ENCODE measurements at places on chromosomes 7 and 10. TPM values are rescaled to one million over a fixed set of nuclear protein-coding genes. Genes with fewer than 3 reads are reported as not detected.
A peak's percentile ranks its signal among the peaks of the same experiment; 100 is the strongest.

Gene HOXA6
- polyA plus RNA-seq = 0.72 TPM

Gene PARG
- polyA plus RNA-seq = 17.0 TPM

Gene CRPPA
- polyA plus RNA-seq = 0.66 TPM

Gene TMEM236
- 0.13 TPM for polyA plus RNA-seq

Gene TUBAL3
- polyA plus RNA-seq = 2.6 TPM

Gene PDIA4
- polyA plus RNA-seq = 97.1 TPM

Gene C10orf67
- 0.07 TPM for polyA plus RNA-seq

Gene PON1
- not detected for polyA plus RNA-seq

Gene GRM3
- polyA plus RNA-seq = not detected

Gene SDK1
- polyA plus RNA-seq = 0.75 TPM

Gene MSMB
- not detected for polyA plus RNA-seq

Gene AUTS2
- 4.7 TPM for polyA plus RNA-seq

DNA sequence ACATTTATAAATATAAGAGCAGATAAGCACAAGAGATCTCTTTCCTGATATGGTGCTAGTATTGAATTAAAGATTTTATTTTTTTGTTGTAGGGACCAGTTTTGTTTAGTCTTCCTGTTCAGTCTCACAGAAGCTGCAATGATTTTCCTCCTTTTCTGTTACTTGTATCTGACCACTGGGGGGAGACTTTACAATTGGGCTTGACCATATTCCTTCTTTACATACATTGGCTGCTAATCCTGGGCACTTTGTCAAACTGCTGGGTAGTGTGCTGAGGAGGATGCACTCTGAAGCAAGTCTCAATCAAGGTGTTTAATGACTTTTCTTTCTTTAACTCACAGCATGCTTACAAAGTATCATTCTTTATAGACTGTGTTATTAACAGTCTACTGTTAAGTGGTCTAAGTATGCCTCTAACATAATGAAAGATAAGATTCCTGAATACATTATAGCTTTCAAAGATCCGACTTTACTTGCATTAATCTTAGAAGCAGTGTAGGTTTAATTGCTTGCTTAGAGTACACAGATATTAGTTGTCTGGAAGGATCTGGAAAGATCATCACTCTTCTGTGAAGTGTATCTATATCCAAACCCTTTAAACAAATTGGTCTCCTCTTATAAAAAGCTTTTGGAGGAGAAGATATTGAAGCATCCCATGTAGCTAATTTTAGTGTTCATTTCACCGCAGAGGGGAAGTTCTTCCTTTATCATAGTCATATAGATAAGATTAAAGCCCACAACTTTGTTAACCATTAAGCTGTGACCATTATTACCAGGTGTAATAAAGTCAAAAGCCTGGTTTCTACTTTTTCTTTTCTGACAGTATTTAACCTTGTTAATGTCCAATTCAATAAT lies 3.1 kb downstream of the PALS2 start:
- peak; percentile 17 for DNase-seq

DNA sequence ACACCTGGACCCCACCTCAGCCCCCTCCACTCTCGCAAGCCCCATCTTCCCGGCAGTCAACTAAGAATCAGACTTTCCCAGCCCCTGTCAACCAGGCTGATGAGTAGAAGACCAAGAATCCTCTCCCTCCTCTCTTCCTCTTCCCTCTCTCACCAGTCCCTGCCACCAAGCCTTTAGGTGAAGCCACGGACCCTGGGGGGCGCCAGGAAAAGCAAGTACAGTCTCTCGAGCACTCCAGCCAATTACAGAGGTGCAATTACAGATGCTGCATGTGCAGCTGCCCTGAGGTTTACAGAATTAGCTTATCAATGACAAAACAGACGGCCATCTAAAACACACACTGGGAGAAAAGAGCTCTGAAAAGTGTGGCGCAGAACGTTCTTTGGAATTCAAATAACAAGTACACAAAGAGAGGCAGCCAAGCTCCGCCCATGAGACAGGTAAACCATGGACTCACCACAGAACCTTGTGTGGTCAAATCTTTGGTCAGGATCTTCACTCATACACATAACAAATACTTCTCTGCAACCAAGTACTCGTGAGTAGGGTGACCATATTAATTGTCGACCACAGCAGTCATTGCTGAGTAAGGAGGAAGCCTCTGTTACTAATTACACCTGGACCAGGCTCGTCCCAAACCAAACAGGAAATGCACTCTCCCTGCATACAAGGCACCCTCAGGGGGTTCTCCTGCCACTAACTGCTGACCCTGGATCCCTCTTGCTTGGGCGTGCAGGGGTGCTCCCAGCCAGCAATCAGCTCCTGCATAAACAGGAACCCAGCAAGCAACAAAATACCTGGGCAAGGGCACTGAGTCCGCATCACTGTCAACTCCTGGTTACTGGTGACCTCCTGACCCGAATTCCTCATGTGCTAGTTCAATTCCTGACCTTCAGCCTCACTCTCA lies 189.2 kb downstream of the FAM107B start:
- no peak for DNase-seq

GRCh38 chr10:7945034-7945433 lies 109.5 kb upstream of the GATA3 start:
- DNase-seq = no peak

DNA sequence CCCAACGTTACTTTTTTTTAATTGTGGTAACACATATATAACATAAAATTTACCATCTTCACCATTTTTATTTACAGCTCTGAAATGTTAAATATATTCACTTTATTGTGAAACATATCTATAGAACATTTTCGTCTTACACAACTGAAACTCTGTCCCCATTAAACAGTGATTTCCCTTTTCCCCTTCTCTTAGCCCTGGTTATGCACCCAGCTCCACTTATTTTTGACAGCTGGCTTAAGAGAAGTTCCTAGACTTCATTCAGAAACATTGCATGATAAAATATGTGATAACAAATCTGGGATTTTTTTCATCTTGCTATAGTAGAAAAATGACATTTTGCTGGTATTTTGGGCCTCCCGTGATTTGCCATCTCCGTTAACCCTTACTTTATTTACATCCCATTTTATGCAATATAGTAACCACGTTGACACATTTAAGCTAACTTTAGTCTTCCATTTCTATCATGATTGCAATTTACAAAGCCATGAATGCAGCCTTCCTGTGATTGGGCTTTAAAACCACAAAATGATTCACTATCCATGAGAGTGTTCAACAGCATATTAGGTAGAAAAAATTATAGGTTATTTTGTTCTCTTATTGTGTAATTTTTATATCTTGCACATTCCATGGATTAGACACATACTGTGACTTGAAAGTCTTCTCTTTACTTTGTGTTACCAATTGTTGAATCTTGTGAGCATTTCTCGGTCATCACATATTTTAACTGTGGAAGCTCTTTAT lies 139.6 kb downstream of the SND1 start:
- no peak for DNase-seq

DNA sequence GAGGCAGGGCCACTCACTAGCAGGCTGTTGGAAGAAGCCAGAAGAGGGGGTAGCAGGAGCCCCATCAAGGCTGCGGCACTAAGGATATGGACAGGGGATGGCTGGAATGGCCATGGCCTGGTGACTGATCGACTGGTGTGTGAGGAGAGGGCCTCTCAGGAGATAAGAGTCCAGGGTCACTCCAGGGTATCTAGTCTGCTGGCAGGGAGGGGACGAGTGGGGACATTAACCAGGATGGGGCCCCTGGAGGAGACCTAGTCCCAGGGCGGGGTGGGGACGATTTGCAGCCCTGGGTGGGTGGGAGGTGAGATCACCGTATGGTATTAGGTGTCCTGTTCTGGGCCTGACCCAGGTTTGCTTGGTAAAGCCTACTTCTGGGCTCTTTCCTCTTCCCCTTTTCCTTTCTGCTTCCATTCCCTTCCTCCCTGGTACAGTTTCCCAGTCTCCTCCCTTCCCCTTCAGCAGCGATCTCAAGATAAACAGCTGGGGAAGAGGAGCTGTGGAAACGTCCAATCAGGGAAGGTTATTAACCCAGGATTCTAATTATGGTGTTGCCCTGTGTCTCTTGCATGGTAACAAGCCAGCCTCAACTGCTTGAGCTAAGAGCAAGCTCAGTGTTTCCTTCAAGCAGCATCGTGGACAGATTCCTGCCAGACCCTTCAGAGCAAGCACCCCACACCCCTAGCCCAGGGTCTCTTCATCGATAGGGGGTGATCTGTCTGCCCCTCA lies 233.2 kb downstream of the RPS24 start:
- DNase-seq = no peak

GRCh38 chr10:32072025-32072800 lies 16.0 kb upstream of the KIF5B start:
- no peak for DNase-seq

DNA sequence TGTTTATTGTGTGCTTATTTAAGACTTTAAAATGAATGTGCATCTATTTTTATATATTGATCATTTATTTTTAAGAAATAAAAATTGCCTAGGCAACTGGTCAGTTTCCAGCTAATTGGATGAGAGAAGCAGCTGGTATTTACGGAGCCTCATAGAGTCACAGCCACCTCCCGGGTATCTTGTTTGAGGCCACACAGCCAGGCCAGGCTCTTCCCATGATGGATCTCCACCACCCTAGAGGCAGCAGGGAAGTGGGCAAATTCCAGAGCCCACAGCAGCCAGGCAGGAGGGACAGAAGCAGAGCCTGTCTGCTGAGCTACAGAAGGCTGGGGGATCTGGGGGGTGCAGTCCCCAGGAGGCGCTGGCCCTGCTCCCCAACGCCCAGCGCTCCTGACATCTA lies 61.6 kb downstream of the CLEC2L start:
- no peak for DNase-seq

DNA sequence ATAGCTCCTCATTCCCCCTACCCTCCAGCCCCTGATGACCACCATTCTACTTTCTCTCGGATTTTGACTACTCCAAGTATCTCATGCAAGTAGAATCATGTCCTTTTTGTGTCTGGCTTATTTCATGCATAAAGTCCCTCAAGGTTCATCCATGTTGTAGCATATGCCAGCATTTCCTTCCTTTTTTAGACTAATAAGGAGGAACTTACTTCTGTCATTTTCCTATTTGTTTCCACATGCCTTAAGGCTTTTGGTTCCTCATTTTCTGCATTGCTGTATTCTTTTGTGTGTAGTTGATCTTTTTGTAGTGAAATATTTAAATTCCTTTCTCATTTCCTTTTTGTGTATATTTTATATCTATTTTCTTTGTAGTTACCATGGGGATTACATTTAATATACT lies 376.9 kb downstream of the CALN1 start:
- DNase-seq = no peak

- no peak for DNase-seq
These were observed 575.2 kb downstream of the KCNMA1 start for GRCh38 chr10:77062381-77062780.

- no peak for DNase-seq
These were observed 22.0 kb upstream of the SLC35G1 start for GRCh38 chr10:93871671-93872204.

DNA sequence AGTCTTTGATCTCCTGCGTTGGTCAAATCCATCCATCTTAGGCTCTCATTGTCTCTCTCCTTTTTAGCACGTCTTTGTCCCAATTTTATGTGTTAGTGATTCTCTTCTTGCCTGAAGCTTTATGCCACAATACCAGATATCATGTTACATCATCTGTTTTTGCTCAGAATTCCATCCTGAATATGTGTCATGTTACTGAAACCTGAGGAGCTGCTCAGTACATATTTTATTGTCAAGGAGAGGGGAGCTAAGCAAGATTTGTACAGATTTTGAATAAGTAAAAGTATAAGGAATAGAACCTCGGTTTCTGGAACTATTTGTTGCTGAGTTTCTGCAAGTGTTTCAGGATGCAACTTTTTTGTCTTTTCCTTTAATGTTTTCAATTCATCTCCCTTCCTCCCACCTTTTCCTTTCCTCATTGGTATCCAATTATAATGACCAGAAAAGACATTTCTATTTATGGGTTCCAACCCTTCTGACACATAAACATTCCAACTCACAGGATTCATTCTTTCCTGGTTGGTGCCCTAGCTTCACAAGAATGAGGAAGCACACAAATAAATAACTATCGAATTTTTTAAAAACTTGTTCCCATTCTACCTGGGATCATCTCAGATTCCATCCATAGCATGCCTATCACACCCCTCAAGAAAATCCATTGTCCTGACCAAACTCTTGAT lies 291.8 kb downstream of the CRPPA start:
- DNase-seq = peak; percentile 7

DNA sequence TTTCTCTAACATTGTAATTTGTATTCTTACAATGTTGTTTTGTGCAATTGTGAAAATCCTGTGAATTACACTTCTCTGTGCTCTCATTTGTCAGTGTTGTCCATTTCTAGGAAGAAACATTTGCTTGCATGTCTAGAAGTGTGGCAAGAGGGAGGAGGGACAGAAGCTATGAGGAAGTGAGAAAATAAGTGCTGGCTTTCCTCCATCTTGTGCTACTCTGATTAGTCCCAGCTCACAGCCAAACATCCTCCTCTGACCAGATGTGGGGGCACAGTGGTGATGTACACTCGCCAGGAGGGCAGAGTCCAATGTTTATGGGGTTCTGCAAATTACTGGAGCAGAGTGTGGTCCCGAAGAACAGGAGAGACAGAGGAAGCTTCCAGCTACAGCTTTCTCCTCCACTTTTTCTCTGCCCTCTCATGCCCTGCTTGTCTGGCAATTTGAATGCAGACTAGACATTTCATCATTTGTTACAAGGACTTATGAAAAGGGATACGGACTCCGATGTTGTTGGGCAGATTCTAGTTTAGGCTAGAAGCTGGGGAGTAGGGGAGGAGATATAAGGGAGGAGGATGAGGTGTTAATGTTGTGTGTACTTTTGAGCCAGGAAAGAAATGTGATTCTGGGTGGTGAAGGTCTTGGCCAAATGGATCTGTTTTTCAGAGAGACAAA lies 131.0 kb upstream of the C1GALT1 start:
- DNase-seq = no peak

DNA sequence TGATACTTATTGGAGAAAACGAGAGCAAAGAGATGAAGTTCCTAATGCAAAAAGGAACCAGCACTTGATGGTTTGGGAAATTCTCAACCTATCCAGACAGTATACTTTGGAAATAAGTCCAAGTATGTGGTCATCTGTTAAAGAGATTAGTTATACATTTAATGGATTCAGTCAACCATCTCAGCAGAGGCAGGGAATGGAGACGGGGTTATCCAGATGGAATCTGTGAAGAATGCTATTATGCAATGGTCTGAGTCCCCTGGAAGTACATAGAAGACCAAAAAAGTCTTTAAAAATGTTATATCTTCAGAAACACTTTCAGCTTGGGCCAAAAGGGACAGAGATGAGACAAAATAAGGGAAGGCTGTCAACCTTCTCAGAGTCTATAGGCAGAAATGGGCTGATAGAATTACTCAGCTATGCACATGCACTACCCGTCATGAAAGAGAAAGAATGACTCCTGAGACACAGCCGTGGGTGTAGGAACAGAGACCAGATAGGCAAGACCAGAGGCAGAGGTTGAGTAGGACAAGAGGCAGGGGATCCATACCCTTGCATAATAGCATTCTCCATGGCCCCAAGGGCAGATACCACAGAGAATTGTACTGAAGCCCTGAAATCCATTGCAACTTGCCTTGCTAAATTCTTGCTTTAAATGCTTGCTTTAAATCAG lies 738.8 kb upstream of the POT1 start:
- no peak for DNase-seq

GRCh38 chr7:15832996-15833395 lies 146.5 kb upstream of the MEOX2 start:
- no peak for DNase-seq

- DNase-seq = no peak
These were observed 476.2 kb upstream of the GALNT17 start for GRCh38 chr7:70655694-70656093.

Measured in keratinocyte (primary cell).